Body of pancreas (tissue), 4 donors: ENCODE measurements at places on chromosomes 1 and 21. TPM values are rescaled to one million over a fixed set of nuclear protein-coding genes. Genes with fewer than 3 reads are reported as not detected.

The ASPM gene
- total RNA-seq: 0.66 TPM

GRCh38 chr1:218527737-218528136, 182.6 kb downstream of the TGFB2 start:
- DNase-seq: no peak

The PRKAA2 gene
- 7.5 TPM for total RNA-seq

GRCh38 chr1:79117376-79117775, 110.8 kb upstream of the ADGRL4 start:
- DNase-seq: no peak

GRCh38 chr1:161177112-161177935, at the start of gene B4GALT3:
Gene B4GALT3 (minus strand): TSS chr1:161177507. CDS start chr1:161176060, 1,447 bp downstream.
- DNase-seq: peak; percentile 92

DNA sequence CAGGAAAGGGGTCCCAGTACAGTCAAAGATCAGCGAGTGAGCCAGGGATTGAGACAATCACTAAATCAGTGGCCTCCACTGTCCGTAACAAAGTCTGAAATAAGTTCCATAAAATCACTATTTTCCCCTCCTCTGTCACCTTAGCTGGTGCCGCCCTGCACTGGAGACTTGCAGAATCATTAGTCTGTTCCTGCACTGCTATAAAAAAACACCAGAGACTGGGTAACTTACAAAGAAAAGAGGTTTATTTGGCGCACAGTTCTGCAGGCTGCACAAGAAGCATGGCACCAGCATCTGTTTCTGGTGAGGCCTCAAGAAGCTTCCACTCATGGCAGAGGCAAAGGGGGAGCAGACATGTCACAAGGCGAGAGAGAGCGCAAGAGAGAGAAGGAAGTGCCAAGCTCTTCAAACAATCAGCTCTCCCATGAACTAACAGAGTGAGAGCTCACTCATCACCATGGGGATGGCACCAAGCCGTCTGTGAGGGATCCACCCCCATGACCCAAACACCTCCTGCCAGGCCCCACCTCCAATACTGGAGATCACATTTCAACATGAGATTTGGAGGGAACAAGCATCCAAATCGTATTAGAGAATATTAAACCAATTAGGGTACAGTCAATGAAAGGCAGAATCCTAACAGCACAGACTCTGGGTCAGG, 129.8 kb upstream of the TIAM1 start:
- no peak for DNase-seq

The SLC19A1 gene
- 7.0 TPM for total RNA-seq

- no peak for DNase-seq
These were observed 14.1 kb downstream of the MYOCOS start for GRCh38 chr1:171636141-171636540.
